ENCODE measurements at places on chromosomes 7 and 10.

- DNase-seq, result no peak
Measured at GRCh38 chr7:105905209-105905909, 29.0 kb upstream of the ATXN7L1 start.

DNA sequence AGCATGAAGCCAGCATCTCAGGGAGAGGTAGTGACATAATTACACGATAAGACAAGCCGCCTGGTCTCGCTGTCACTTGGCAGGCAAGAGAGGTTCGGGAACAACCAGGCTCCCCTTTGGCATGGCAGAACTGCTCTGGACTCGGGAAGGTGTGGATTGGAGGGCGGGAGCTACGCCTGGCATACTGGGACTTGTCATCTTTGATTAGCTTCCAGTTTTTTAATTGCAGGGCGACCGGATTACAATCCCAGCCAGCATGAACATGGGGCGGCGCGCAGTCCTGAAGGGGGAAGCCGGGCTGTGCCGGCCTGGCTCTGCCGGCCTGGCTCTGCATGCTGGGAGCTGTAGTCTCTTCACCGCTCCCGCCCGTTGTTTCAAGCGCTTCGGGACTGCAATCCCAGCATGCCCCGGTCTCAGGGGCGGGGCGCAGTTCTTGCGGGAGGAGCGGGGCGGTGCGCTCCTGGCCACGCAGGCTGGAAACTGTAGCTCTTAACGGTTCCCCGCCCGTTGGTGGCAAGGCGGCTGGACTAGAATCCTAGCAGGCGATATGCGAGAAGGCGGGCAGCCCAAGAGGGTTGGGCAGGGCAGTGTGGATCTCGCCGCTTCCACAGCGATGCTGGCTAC, 45.5 kb upstream of the ZNF716 start:
- no peak for DNase-seq

DNA sequence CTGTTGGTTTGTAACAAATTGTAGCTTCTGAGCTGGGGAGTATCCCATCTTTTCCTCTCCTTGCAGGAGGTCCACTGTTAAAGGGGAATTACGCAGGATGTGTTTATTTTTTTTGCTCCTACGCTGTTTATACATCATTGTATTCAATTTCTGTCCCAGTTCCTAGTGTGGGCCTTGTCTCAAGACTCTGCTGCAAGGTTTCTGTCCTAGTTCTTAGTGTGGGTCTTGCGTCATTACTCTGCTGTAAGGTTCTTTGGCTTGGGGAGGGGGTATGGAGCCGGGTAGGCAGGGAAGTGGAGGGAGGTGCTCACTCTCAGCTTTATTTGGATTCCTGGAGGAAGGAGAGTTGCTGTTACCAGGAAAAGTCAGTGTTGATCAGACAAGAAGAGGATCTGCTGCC, 64.0 kb upstream of the TRIM8 start:
- DNase-seq, result no peak

DNA sequence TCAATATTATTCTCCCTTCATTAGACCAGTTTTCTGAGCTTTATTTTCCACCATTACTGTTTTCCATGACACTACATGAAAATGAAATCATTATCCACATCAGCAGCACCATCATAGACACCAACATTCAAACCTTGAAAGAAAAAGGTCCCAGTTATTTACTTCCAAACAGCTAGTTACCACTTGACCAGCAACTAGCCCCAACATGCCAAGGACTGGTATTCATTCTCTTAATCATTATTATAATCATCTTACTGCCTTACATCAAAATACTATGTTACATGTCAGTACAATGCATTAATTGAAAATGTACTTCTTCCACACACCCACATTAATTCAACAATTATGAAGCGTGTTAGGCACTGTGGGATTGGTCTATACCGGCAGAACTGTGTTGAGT, 199.4 kb downstream of the TSPAN12 start:
- no peak for DNase-seq
